Melanocyte of skin (primary cell): ENCODE measurements at places on chromosomes 2 and 18. TPM values are rescaled to one million over a fixed set of nuclear protein-coding genes. Genes with fewer than 3 reads are reported as not detected.

UGT1A3 gene
- not detected in 2 replicates for total RNA-seq

GKN1 gene
- not detected in 2 replicates for total RNA-seq

HS1BP3 gene
- 43.0 and 65.8 TPM in 2 replicates for total RNA-seq

FHOD3 gene
- 23.8 and 42.0 TPM in 2 replicates for total RNA-seq

CHRNA1 gene
- total RNA-seq: 0.34 and 0.36 TPM in 2 replicates

ARHGAP25 gene
- 0.67 TPM in 1 of 2 replicates, not detected in the other for total RNA-seq

DSG2 gene
- total RNA-seq: 3.1 and 10.5 TPM in 2 replicates

CROCC2 gene
- under 0.01 TPM in 1 of 2 replicates, not detected in the other for total RNA-seq

OTOF gene
- total RNA-seq: not detected in 2 replicates

AQP12A gene
- total RNA-seq: not detected in 2 replicates

TEX44 gene
- not detected in 2 replicates for total RNA-seq

SERPINB4 gene
- not detected in 2 replicates for total RNA-seq

VWA3B gene
- total RNA-seq: not detected in 2 replicates

TRIM43 gene
- total RNA-seq: not detected in 2 replicates

CBLN2 gene
- not detected in 2 replicates for total RNA-seq

CENPA gene
- total RNA-seq: 22.8 and 24.3 TPM in 2 replicates

SP5 gene
- not detected in 2 replicates for total RNA-seq

LYG1 gene
- total RNA-seq: not detected in 2 replicates

DNAH7 gene
- total RNA-seq: 0.34 and 0.73 TPM in 2 replicates

PSMA8 gene
- total RNA-seq: under 0.01 TPM in 1 of 2 replicates, not detected in the other

AP1S3 gene
- total RNA-seq: 8.9 and 11.6 TPM in 2 replicates

L3MBTL4 gene
- total RNA-seq: under 0.01 and 0.36 TPM in 2 replicates

GPD2 gene
- 165 and 192 TPM in 2 replicates for total RNA-seq

MATN3 gene
- total RNA-seq: 0.46 and 1.3 TPM in 2 replicates

REEP1 gene
- total RNA-seq: not detected in 2 replicates

CYTIP gene
- total RNA-seq: not detected in 2 replicates

RGPD4 gene
- total RNA-seq: under 0.01 TPM in 1 of 2 replicates, not detected in the other

NGEF gene
- total RNA-seq: not detected in 2 replicates

RBKS gene
- total RNA-seq: 1.4 and 2.0 TPM in 2 replicates

ZAP70 gene
- total RNA-seq: under 0.01 TPM in 1 of 2 replicates, not detected in the other

TMEM214 gene
- 43.7 and 52.0 TPM in 2 replicates for total RNA-seq

RAD51AP2 gene
- not detected in 2 replicates for total RNA-seq

DTNA gene
- 10.7 and 17.4 TPM in 2 replicates for total RNA-seq

FSIP2 gene
- 0.15 TPM in 1 of 2 replicates, not detected in the other for total RNA-seq

CTAGE1 gene
- not detected in 2 replicates for total RNA-seq

HOXD10 gene
- not detected in 2 replicates for total RNA-seq

EPC2 gene
- total RNA-seq: 11.4 and 24.4 TPM in 2 replicates

ANKRD23 gene
- 8.3 and 8.9 TPM in 2 replicates for total RNA-seq

ACVR1C gene
- 3.1 and 4.0 TPM in 2 replicates for total RNA-seq

MEIS1 gene
- total RNA-seq: 13.0 and 19.1 TPM in 2 replicates

CCBE1 gene
- total RNA-seq: 1.5 TPM in 1 of 2 replicates, not detected in the other

APCDD1 gene
- total RNA-seq: 3.7 TPM in 2 replicates

LOXHD1 gene
- not detected in 2 replicates for total RNA-seq

DCAF17 gene
- total RNA-seq: 23.0 and 24.8 TPM in 2 replicates

LYPD1 gene
- 122 and 204 TPM in 2 replicates for total RNA-seq

FSHR gene
- total RNA-seq: not detected in 2 replicates

CACNB4 gene
- total RNA-seq: under 0.01 and 2.9 TPM in 2 replicates

NPPC gene
- total RNA-seq: 10.7 TPM in 1 of 2 replicates, not detected in the other

CIB4 gene
- total RNA-seq: not detected in 2 replicates

GDF7 gene
- under 0.01 TPM in 2 replicates for total RNA-seq
